ENCODE measurements at places on chromosomes 16 and 17.

- no peak for DNase-seq
Measured at GRCh38 chr16:84867696-84868095, 47.9 kb downstream of the CRISPLD2 start.

- no peak for DNase-seq
Measured at GRCh38 chr16:66687906-66688625, 8.5 kb downstream of the CMTM4 start.

DNA sequence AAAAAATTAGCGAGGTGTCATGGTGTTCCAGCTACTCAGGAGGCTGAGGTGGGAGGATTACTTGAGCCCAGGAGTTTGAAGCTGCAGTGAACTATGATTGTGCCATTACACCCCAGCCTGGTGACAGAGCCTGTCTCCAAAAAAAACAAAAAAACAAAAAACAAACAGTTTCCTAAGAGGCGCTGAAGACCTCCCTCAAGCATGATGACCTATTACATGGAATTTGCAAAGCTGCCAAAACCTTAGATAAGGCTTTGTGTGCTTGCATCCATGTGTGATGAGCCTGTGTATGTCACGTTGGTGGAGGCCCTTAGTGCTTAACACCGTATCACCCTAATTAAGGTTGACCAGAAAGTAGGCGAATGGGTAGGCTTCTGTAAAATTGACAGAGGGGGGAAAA is 143.5 kb downstream of the PPM1E start:
- no peak for DNase-seq

GRCh38 chr17:48559840-48560817 is 15.2 kb upstream of the HOXB2 start:
- no peak for DNase-seq

GRCh38 chr17:65553646-65554552 is 7.5 kb downstream of the AXIN2 start:
- DNase-seq = no peak

DNA sequence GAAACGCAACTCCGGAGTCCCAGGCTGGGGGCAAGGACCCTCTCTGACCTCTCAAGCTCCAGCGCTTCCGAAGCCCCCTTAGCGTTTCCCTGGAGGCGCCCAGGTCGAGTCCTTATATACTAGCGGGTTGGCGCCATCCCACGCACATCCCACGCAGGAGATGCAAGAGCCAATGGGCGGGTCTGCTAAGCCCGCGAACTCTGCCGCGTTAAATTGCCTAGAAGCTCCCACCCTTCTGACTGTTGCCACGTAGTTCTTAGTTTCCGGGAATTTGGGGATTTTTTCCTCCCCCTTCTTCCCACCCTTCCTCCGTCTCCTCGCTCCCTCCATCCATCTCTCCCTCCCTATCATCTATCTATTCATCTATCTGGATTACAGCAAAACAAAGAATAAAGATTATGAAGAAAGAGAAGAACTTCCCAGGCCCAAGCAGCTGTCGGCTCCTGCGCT is at the start of gene SLFN11:
TSS of gene SLFN11 (minus strand) at position 88 of the 450 bp plus-strand sequence. CDS start 9,814 bp downstream, outside the sequence.
- DNase-seq = peak; percentile 97

GRCh38 chr16:75620326-75621169 is 2.5 kb downstream of the ADAT1 start:
- peak; percentile 72 for DNase-seq

- no peak for DNase-seq
Measured at GRCh38 chr16:27254262-27254811, 14.2 kb downstream of the NSMCE1 start.

- DNase-seq = no peak
Measured at GRCh38 chr17:14845591-14846281, 419.4 kb downstream of the PMP22 start.

- peak; percentile 47 for DNase-seq
Measured at GRCh38 chr17:59277031-59277430, 54.4 kb upstream of the YPEL2 start.

GRCh38 chr17:81727324-81728031 is 15.4 kb downstream of the SLC25A10 start:
- no peak for DNase-seq

DNA sequence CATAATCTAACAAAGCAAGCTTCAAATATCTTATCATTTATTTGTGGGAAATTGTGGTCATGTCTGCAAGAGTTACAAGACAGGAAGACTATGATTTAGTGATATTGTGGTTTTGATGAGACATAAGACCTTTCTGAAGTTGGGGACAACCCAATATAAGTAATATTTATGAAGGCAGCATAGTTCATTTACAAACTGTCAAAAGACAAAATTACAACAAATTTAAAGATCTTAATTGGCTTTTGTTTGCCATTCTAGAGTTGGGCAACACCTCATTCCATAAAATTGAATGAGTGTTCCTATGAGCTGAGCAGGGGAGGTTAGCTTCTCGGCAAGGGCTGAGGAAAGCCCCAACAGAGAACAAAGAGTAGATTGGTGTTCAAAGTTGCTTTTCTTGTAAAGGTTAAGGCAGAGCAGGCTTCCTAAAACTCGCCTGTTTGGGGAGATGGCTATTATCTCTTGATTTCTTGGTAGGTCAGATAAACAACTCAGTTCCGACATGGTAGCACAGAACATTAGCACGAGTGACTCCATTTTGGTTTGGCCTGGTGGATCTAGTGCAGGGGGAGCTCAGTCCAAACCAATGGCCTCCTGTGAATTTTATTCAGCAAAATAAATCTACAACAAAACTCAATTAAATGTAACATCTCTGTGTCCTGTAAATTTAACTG is 10.9 kb upstream of the MMD start:
- DNase-seq = peak; percentile 68

- DNase-seq = peak; percentile 53
Measured at GRCh38 chr17:38922538-38923297, 2.7 kb upstream of the LASP1NB start.

GRCh38 chr17:29331708-29332085 is 37.7 kb upstream of the NUFIP2 start:
- no peak for DNase-seq

DNA sequence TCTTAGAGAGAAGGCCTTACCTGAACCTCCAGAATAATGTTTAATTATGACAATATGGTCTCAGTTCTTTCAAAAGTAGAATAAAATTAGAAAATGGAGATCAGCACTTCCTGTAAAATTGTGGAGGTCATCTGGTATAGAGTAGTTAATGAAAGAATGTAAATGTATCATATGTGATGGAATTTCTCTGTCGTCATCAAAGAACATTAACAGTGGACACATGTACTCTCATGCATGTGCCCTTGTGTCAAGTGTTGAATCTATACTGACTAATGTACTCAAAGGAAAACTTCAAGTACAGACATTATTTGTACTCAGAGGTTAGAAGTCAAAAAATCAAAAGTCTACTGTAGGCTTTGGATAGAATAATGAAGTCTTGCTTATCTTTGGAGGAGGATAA is 129.2 kb upstream of the MYOCD start:
- no peak for DNase-seq

GRCh38 chr16:3694051-3694450 is 23.3 kb downstream of the TRAP1 start:
- no peak for DNase-seq

GRCh38 chr17:71202449-71202848 is 918.4 kb upstream of the SOX9 start:
- no peak for DNase-seq

- DNase-seq = peak; percentile 48
Measured at GRCh38 chr16:4327386-4328045, 11.6 kb downstream of the GLIS2 start.

- DNase-seq = peak; percentile 88
Measured at GRCh38 chr17:4658478-4659305, 17.2 kb upstream of the ALOX15 start.

DNA sequence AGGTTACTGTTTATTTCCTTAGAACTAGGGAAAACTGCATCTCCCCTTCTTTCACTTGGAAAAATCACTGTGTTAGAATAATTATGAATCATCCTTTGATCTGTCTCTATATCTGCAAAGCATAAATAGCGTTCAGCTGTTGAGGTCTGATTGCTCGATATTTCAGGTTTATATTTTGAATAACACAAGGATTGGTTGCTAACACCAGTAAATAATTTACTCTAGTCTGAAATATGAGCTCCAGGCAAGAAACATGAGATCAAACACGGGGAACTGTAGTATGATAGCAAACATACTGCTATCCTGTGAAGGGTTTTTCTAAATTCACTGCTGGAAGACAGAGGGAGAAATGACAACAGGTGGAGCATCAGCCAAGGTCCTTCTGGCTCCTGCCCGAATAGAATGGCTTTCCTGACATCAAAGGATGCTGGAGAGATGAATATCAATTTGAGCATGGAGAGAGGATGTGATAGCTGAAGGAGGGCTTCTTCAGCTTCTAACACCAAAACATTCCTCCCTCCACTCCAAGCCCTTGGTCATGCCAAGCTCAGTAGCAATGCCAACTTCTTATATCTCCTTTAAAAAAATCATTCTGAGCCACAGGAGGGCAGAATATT is 450.3 kb downstream of the SHISA9 start:
- no peak for DNase-seq

- DNase-seq = no peak
Measured at GRCh38 chr16:85204242-85205010, 92.2 kb upstream of the CIBAR2 start.

DNA sequence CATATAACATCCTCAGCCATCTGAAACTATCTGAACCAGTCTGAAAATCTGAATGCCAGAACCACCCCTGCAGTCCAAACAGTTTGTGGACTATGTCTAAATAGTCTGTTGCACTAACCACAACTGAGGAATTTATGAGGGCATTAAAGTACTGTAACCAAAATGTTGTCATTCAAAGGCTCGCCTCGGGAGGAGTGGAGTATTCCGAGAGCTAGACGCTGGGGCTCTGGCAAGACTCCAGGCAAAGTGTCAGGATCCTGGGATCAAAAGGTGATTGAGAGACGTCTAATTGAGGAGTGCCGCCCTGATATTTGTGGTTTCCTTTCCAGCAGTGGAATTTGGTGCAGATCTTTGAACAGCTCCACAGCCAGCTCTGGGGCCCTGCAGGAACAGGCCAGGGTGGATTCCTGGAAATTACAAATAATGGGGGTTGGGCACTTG is 142.9 kb upstream of the MYOCD start:
- no peak for DNase-seq

- DNase-seq = no peak
Measured at GRCh38 chr17:69960755-69961154, 114.3 kb upstream of the KCNJ16 start.

Measured in hematopoietic multipotent progenitor cell treated with erythropoietin and hydrocortisone succinate and interleukin-3 and kit ligand, for 4 days (in vitro differentiated cells).